Stimulated activated CD8-positive, alpha-beta memory T cell treated with anti-CD3 and anti-CD28 coated beads, Interleukin-2, amount 100 ng/mL, for 1 hour (primary cell): ENCODE measurements at places on chromosomes 13 and 19.

DNA sequence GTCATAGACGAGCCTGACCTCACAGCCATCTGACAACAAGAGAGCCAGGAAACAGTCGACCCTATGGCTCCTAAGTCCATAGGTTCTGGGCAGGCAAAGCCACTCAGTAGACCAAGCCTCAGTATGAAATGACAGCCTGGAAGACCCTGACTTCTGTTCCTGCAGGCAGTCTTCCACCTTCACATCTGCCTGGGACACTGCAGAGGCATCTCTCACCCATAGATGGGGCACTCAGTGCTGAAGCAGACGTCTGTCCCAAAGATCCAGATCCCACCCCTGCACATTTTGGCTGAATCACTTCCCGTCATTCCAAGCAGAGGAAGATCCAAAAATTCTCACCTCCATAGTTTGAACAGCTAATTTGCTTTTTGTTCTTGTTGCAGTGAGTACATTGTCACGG, 139.3 kb upstream of the ZNF507 start:
- DNase-seq, result no peak

- peak; percentile 41 for DNase-seq
Measured at GRCh38 chr19:48999481-49000325, 6.0 kb downstream of the RUVBL2 start.

DNA sequence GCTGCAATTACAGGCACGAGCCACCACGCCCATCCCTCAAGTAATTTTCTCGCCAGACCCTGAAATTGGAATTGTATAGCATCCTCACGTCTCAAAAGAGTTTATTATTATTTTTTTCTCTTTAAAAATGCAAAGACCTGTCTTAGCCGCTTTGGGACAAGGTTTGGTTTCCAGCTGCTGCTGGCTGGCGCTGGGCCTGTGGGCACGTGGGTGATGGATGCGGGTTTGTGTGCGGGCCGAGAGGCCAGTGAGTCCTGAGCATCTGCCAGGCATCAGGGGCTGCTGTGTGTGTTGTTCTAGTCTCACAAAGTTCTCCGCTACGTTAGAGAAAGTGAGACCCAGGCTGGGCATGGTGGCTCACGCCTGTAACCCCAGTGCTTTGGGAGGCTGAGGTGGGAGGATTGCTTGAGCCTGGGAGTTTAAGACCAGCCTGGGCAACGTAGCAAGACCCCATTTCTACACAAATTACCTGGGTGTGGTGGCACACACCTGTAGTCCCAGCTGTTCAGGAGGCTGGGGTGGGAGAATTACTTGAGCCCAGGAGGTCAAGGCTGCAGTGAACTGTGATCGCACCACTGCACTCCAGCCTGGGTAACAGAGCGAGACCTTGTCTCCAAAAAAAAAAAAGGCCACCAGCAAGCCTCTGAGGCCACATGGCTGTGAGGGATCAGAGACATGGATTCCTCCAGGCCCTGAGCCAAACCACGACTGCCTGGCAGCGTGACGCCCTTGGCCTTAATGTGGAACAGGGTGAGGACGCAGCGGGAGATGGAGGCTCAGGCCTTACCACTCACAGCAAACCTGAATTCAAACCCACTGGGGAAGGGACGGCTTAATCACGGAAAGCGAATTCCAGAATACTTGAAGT, 4.7 kb upstream of the TMPRSS9 start:
- no peak for DNase-seq

GRCh38 chr19:42397263-42398166, 7.4 kb upstream of the CNFN start:
- no peak for DNase-seq

DNA sequence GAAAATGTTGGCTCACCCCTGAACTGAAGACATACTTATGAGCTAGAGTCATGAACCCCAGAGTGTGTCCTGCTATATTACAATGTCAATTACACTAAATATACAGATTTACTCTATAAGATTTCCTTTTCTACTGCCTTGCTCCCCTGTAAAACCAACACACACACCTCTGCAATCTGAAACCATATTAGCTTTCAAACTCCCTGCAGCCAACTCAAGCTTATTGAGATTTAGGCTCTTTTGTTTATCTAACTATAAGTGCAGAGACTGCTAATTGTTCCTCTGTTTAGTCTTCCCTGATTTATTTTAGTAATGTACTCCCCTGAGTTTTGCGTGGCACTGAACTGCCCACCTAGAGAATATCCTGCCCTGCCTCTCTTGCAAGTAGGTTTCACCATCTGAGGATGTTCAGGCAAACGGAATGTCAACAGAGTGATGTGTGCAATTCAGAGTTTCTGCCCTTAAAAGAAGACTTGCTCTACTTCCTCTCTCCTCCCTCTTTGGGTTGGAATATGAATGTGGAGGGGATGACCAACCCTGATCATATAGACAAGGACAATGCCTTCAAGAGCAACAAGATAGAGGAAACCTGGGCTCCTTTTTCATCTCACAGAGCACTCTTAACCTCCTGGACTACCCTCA, 22.3 kb downstream of the FAM216B start:
- no peak for DNase-seq

GRCh38 chr13:112259511-112259910, 116.6 kb upstream of the SPACA7 start:
- no peak for DNase-seq

GRCh38 chr19:6126335-6126974, 9.0 kb upstream of the ACSBG2 start:
- no peak for DNase-seq

GRCh38 chr19:14405758-14406644, 13.1 kb downstream of the DDX39A start:
- peak; percentile 76 for DNase-seq

- no peak for DNase-seq
Measured at GRCh38 chr13:44904967-44905366, 84.3 kb downstream of the NUFIP1 start.

DNA sequence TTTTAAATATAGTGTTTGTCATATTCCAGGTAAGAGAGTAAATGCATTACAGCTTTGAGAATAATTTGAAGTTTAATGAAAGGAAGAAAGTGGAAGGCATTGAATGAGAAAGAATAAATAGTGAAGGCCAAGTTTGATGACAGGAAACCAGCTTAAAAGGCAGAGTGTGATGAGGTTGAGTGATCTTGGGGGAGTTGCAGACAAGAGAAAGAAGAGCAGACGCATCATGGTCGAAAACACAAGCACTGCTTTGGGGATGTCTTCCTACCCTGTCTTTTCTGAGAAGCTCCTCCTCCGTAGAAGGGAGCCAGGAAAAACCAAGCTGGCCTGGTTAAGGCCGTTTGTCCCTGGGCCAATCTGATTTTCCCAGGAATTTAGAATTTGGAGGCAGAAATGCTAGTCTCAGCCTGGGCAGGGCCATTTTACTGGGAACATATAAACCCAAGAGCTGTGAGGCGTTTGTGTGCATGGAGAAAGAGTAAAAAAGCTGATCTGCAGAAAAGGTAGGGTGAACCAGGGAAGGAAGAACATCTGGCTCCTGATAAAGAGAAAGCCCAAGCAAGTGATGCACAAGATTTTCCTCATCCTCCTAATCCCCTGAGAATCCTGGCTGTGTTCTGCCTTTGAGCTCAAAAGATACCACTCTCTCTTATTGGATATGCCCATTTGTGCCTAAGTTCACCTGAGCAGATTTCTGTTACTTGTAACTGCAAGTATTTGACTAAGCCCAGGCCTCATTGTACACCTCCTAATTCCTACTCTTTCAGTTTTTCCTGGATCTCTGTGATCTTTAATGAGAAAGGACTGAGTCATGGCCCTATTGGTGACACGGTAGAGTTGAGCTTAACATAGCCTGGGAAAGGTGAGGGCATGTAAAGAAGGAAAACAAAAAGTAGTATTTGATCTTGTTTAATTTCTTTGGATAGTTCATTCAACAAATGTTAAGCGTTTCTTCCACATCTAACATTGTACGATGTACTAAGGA, 80.0 kb downstream of the WDFY2 start:
- DNase-seq, result no peak

- DNase-seq, result no peak
Measured at GRCh38 chr13:33202644-33203169, 82.8 kb downstream of the STARD13 start.

DNA sequence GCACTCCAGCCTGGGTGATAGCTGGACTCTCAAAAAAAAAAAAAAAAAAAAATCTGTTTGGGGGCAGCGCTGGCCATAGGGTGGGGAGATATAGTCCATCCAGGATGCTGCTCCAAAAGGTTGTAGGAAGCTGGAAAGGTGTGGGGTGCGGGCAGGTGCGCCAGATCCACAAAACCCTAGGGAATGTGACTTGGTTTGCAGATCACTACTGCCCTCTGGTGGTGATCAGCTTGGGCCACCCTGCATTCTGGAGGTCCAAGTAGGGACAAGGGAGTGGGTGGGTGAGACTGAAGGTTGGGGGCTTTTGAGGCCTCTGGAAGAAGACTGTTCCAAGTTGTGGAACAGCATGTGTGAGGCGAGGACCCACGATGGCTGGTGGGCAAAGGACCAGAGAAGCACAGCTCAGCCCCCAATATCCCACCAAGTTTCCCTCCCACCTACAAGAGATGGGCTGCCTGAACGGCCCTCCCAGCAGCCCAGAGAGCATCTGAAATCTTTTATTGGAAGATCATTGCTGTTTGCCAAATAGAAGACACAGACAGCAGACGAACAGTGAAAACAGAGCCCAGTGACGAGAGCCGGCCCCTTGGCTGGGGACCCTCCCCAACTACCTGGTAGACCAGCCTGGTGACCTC, 10.4 kb upstream of the TYK2 start:
- DNase-seq, result peak; percentile 41

- DNase-seq, result peak; percentile 52
Measured at GRCh38 chr19:14073261-14073924, 807 bp downstream of the MISP3 start.

DNA sequence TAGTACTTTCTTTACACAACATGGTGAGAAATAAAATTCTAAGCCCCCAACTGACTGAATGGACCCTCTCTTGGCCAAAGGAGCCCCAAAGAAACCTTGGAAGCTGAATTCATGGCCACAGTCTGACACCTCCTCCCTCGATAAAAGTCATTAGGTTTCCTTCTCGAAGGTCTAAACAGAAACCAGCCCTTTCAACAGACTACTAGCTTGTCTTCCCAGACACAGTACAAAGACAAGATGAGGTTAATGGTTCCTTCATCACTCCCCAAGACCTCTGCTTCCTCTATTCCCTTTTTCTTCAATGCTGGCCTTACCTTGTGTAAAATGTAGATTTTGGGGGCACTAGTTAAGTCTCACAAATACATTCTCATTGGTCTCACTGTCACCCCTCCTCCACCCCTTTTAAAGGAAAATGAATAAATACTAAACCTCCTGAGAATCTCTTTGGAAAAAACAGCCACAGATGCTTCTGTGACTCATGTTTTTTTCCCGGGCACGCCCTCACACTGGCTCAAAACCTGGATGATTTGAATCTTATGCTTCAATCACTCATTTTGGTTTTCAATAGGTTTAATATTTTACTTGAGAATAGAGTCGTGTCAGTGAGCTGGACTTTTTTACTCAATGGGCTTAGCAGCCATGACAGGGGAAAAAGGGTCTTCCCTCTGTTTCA, 65.8 kb upstream of the MED4 start:
- DNase-seq, result no peak

GRCh38 chr13:32140109-32140508, 108.5 kb downstream of the FRY start:
- DNase-seq, result no peak

DNA sequence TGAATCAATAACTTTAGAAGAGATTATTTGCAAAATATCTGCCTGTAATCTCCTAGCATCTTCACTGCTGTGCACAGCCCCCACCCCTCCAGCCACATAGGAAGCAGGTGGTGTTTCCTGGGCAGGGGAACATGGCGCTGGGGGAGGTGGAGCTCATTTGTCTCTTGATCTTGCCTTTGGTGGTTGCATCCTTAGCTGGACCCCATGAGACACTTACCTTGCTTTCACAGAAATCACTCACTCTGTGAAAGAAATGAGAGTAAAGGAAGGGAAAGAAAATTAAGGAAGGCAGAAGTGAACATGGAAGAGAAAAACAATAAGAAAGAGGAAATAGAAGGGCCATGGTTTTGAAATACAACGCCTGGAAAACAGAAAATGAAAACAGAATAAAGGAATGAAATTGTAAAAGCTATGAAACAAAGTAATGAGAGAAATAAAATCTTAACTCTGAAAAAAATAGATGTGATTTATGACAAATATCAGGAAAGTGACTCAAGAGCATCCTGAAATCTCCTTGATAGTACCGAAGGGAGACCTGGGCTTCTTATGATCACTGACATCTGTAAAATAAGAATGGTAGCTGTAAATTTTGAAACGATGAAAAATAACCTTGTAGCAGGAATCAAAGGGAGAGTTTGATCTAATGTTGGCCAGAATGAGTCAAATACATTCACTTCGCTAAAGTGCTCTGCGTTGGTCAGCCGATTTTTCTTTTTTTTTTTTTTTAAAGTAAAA, 17.2 kb upstream of the RNASEH2B start:
- no peak for DNase-seq

GRCh38 chr13:79645569-79645968, 164.6 kb downstream of the NDFIP2 start:
- no peak for DNase-seq

GRCh38 chr13:98300956-98301641, 124.0 kb upstream of the RNF113B start:
- DNase-seq, result no peak

GRCh38 chr19:5244351-5244750, 96.3 kb downstream of the PTPRS start:
- DNase-seq, result no peak
